ENCODE measurements at places on chromosomes 5 and 9.

DNA sequence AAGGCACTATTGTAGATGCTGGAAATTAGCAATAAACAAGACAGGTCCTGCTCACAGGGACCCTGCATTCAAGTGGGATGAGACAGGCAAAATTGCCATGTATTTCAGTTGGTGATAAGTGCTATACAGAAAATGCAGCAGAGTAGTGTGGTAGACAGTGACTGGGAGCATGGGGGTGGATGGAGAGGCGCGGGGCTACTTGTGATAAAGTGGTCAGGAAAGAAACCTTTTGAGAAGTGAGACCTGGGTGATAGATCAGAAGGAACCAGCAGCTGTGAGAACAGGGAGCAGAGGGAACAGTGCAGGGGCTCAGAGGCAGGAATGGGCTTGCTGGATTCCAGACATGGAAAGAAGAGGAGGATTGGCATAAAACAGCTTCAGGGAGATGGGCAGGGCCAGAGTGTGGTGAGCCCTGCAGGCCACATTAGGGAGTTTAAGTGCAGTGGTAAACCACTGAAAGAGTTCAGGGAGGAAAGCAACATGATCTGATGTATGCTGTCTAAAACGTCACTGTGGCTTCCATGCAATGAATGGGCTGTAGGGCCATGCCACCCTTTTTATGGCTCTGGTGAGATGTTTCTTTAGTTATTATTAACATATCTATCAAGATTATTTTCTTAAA is 7.3 kb downstream of the CRHBP start:
- no peak for DNase-seq

- no peak for DNase-seq
Observed at GRCh38 chr5:180377556-180378197, 24.5 kb upstream of the GFPT2 start.

DNA sequence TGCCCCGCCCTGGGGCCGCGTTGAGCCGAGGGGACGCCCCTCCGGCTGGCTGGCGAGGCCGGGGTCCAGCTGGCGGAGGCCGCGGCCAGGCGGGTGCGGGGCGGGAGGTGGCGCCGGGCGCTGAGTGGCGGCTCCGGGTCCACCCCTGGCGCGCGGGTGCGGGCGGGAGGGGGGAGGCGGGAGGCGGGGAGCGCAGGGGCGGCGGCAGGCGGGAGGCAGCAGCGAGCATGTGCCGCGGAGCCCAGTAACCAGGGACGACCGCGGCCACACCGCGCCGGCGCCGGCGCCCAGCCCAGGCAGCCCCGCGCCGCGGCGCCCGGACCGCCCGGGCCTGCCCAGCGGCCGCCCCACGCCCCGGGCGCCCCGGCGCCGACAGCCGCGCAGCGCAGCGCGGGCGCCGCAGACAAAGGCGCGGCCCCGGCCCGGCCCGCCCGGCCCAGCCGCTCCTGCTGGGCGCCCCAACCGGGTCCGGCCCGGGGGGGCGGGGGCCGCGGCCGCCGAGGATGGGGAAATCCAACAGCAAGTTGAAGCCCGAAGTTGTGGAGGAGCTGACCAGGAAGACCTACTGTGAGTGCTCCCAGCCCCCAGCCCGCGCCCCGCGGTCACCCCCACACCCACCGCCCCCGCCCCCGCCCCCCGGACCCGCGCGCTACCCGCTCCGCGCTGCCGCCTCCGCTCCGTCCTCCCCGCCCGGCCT is at the start of gene NCS1:
TSS of gene NCS1 (plus strand) at position 244 of the 697 bp plus-strand sequence. CDS start at position 504, 260 bp downstream.
- no peak for DNase-seq

GRCh38 chr5:131914472-131914871 is 31.0 kb downstream of the MEIKIN start:
- DNase-seq, result no peak
